ENCODE measurements at places on chromosomes 4 and X.

DNA sequence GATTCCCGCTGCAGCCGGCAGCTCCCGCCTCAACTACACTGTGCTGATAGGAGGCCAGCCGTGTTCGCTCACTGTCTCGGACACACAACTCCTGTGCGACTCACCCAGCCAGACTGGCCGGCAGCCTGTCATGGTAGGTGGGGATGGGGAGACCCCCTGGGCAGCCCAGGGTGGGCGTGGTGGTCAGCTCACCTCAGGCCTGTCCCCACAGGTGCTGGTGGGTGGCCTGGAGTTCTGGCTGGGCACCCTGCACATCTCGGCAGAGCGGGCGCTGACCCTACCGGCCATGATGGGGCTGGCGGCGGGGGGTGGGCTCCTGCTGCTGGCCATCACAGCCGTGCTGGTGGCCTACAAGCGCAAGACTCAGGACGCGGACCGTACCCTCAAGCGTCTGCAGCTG, 9.5 kb downstream of the PLXNA3 start:
- DNase-seq: no peak

DNA sequence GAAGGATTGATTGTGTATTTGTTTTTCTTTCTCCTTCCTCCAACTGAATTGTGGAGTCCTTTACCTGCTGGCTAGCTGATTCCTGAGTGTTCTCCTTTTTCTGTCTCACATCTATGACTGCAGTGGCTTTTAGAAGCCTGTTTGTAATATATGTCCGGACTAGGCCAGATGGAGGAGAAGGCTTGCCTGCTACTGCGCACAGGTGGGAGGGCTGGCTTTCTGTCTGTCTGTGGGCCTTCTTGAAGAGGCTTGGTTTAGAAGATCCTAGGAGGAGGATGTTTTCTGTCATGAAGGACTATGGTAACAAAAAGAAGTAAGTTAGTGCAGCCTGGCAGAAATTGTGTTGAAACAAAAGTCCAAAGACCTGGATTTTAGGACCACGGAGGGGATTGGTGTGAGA, 8.5 kb downstream of the PPP1R3F start:
- DNase-seq: no peak

DNA sequence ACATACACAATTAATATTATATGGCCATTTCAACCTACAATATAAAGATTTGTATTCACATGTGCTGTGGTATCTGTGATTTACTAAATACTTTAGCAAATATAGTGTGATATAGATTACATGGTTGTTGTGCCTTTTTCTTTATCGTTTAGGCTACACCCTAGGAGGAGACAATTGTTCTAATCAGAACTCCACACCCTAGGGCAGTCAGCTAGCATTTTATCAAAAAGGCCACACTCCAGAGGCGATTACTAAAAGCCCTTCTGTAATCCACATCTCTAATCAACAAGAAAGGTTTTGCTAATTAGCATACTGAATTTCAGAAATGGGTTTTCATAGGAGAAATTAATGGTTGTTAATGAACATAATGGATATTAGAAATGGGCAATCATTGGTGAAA, 319.5 kb upstream of the NOCT start:
- no peak for DNase-seq

GRCh38 chr4:142913461-142914030, 67.4 kb upstream of the INPP4B start:
- DNase-seq: no peak

GRCh38 chr4:173379929-173380328, 9.2 kb downstream of the SAP30 start:
- no peak for DNase-seq

DNA sequence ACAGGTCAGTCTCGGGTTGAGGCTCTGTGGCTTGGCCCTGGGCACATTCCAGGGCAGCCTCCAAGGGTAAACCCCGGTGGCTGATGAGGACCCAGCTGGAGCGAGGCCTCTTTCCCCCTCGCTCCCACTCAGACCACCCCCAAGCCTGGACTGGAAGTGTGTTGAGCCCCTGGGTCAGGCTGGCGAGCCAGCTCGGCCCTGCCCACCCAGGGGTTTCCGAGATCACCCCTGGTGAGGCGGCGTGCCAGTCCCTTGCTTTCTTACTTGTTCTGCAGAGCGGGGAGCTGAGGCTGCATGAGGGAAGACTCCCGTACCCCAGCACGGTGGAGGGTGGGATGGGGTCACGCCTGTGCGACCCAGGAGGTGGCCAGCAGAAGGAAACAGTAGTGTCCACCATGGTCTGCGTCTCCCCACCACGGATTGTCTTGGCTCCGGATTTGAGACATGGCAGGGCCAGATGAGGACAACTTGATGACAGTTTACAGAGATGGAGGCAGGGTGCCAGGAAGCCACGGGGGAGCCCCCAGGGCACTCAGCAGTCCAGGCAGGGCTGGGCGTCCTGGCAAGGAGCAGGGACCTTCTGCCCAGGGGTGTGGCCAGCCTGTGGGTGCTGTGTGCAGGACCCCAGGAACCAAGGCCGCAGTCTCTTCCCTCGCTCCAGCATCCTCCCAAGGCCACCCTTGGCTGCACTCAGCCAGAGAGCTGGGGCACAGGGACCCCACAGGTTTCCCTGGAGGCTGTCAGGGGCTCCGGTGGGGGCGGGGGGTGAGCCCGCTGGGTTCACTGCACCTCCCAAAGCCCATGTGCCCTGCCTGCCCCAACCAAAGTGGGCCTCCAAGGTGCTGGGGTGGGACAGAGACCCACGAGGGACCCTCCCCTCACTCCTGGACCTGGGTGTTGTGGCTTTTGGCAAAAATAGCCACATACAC, 6.6 kb upstream of the FGFRL1 start:
- no peak for DNase-seq

GRCh38 chr4:46196086-46196485, 72.2 kb upstream of the GABRG1 start:
- no peak for DNase-seq

GRCh38 chr4:37793562-37793961, 32.9 kb upstream of the PGM2 start:
- no peak for DNase-seq

DNA sequence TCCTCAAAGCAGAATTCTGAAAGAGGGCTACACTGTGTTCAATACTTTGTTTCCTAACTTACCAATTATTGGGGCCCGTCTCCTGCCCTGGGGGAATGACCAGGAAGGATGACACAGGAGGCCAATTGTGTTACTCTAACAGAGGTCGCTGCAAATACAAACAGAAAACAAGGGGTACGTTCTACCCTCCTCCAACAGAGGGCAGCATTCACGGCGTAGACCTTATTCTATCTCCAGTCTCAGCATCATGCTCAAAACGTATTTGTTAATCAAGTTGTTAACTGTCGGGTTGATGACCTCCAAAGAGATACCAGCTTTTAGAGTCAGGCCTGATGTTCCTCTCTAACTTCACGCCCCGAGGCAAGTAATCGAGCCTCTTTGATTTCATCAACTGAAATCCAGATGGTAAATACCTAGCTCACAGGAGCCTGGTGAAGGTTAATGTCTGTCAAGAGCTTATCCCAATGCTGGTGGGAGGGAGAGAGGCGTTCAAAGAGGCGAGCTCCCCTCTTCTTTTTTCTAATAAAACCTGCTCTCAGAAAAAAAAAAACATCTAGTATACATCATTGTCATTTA, 181.0 kb upstream of the KCNIP4 start:
- no peak for DNase-seq

DNA sequence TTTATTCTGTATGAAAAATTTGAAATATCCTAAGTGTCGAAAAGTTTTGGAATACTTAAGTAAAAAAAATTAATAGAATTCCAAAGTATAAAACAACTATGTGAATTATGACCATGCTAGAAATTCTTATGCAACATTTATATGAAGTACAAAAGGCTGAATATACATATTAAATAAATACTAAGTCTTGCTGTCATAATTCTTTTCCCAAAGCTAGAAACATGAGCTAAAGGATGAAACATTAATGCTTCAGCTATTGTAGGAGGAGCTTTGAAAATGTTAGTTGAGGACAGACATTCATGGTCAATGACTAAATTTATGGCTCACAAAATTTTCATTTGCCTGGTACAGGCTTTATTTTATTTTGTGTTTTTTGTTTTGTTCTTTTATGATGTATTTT, 207.3 kb downstream of the GABRB1 start:
- DNase-seq: no peak

- no peak for DNase-seq
Observed at GRCh38 chr4:83631066-83631465, 95.2 kb downstream of the GPAT3 start.

DNA sequence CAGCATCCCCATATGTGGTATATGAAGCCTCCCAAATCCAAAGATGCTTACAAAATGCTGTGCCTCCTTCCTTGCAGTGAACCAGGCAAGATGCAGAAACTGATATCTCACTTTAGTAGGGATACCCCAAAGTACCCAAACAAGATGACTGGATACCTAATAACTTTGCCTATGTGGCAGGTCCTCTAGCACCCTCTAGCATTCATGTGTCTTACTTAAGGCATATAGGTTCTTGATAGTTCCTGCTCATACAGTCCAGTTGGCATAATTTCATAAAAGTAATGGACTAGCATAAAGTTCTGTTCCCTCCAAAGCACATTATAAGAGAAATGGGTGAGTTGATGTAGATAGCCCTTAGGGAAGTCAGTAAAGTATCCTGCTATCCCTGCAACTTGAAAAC, 36.8 kb upstream of the SPP1 start:
- no peak for DNase-seq

GRCh38 chrX:136762820-136763452, 17.8 kb downstream of the ARHGEF6 start:
- DNase-seq: no peak

Data from osteocyte (in vitro differentiated cells).